ENCODE measurements at places on chromosomes 6 and 20.

- no peak for DNase-seq
These were observed 62.9 kb downstream of the SUN5 start for GRCh38 chr20:32941155-32941885.

DNA sequence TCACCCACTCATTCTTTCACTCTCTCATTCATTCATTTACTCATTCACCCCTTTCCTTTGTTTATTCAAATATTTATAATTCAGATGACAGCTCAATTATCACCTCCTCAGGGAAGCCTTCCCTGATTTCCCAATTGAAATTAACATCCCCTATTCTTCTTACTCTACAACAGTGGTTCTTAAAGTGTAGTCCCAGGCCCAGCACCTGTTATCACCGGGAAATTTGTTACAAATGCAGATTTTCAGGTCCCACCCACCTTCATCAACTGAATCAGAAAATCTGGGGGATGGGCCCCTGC lies 30.3 kb downstream of the KIAA1755 start:
- no peak for DNase-seq

GRCh38 chr6:134413241-134413643 lies 95.3 kb upstream of the SGK1 start:
- DNase-seq: no peak

DNA sequence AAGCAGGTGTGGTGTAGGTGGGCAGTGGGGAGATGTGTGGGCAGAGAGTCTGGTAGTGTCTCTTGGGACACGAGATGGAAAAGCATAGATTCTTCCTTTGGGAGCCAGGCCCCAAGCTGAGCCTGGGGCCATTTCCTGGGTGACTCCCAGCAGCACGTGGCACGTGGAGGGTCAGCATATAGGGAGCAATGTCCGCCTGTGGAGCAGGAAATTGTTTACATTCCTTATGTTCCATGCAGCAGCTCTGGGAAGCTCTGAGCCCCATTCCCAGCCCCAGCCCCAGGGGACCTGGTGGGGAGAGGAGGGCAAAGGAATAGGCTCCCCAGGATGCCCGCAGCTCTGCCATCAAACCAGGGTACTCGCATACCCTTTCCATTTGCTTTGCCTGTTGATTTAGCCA lies 57.6 kb downstream of the DAAM2 start:
- no peak for DNase-seq

DNA sequence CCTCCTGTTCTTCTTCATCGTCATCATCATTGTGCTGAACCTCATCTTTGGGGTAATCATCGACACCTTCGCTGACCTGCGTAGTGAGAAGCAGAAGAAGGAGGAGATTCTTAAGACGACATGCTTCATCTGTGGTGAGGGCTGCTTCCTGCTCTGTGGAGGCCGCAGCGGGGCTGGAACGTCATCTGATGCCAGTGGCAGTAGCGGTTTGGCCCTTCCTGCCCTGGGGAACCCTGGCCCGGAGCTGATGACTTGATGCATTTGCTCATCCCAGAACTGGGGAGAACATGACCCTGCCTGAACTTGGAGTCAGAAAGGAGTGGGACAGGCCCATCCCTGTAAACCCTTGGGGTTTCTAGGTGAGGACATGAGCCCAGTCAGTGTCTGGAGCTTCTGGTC lies 18.7 kb downstream of the UQCC2 start:
- DNase-seq: peak; percentile 48

DNA sequence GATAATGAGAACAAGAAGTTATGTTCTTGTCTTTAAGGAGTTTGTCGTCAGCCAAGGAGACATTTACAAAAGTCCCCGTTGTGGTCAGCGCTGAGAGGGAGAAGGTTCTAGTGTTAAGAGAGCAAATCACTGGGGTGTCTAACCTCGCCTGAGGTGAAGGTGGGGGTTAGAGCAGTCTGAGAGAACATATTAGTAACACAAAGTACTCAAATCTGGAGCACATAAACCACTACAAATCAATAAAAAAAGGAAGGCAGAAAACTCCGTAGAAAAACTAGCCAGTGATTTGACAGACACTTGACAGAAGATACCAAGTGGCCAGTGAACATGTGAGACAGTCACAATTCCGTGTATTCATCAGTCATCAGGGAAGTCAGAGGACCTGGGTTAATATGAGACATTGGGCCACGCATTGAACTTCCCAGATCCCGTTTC lies 45.4 kb downstream of the CDS2 start:
- no peak for DNase-seq

DNA sequence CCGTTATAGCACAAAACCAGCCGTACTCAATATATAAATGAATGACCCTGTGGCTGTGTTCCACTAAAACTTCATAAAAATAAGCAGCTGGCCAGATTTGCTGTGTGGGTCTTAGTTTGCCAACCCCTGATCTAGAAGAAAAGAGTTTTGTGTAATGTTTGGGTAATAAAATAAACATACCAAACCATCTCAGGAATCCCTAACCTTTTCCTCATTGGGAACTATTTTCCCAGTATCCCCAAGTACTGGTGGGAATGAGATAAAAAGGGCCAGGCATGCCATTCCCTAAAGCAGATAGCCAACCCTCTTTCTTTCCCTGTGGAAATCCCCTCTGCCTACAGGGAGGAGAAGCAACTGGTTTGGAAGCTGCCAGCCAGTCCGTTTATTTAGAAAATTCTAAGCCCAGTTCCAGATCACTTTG lies 169.1 kb upstream of the AKAP12 start:
- no peak for DNase-seq

GRCh38 chr6:108650325-108650724 lies 89.6 kb downstream of the FOXO3 start:
- DNase-seq: no peak

DNA sequence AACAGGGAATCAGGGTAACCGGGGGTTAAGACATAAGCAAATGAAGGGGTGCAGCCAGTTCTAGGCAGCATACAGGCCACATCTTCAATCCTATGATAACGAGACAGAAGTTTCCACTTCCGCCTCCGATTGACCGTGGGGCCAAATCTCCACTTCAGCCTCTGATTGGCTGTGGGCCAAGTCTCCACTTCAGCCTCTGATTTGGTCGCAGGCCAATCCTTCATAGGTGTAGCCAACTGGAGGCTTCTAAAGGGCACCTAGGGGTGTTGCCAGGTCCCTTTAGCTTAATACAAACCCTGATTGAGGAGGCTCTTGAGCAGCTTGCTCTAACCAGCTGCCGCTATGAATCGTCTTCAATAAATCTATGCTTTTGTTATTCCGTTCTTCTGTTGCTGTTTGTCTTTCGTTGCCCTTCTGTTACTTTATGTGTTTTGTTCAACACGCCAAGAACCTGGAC lies 2.1 kb upstream of the ERGIC3 start:
- no peak for DNase-seq

DNA sequence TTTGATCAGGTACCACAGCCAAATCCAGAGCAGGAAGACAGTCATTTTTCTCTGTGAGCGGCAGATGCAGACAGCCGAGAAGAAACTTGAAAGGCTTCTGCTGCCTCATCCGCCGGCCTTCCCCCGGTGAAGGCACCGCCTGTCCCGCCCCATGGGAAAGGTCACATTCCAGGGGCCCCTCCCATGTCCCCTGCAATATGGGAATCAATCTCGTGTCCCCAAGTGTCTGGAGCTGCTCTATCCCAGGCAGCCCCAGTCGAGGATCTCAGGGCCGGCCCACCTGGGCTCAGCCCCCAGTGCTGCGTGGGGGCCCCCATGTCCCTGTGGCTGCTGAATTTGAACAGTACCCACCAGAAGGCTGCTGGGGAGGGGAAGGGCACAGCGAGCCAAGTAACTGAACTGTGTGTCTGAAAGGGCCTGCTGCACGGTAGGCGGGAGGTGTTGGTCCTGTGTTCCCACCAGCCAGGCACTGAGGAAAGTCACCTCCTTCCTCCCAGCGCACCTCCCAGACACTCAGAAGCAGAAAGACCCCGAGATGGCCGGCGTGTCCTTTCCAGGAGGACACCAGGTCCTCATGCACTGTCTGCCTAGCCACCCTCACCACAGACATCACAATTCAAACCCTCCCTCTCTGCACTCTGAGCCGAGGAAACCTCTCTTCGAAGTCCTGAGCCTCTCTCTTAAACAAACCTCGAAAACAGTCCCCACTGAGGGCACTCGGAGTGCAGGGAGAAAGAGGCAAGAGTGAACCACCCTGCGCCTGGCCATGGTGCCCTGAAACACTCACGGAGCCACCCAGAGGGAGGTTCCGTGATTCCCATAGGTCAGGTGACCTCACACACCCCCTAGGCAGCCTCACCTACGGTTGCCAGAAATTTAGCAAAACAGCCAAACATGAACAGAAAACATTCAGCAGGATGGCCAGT lies 99.3 kb downstream of the PSMB1 start:
- DNase-seq: no peak

- DNase-seq: no peak
These were observed 33.1 kb downstream of the ATP9A start for GRCh38 chr20:51734876-51735720.

- no peak for DNase-seq
These were observed 55.8 kb upstream of the TFAP2D start for GRCh38 chr6:50657513-50657912.

GRCh38 chr6:128209771-128210170 lies 308.9 kb upstream of the THEMIS start:
- DNase-seq: no peak

DNA sequence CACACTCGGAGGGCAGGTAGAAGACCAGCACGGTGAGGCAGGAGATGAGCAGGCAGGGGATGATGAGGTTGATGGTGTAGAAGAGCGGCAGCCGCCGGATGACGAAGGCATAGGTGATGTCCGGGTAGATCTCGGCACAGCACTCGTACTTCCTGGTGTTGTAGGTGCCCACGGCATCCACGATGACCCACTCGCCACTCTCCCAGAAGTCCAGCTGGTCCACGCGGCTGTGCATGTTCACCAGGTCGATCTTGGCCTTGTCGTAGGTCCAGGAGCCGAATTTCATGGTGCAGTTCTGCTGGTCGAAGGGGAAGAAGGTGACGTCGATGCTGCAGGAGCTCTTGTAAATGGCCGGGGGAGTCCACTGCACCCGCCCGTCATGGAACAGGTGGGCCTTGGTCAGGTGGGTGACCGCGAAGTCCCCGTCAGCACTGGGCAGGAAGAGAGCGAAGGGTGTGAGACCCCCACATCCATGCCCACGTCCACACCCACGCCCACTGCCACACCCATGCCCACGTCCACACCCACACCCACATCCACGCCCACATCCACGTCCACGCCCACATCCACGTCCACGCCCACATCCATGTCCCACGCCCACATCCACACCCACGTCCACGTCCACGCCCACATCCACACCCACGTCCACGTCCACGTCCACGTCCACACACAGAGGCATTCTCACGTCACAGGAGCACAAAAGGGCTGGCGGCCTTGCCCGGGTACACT lies 10.4 kb downstream of the CHRNA4 start:
- DNase-seq: no peak

DNA sequence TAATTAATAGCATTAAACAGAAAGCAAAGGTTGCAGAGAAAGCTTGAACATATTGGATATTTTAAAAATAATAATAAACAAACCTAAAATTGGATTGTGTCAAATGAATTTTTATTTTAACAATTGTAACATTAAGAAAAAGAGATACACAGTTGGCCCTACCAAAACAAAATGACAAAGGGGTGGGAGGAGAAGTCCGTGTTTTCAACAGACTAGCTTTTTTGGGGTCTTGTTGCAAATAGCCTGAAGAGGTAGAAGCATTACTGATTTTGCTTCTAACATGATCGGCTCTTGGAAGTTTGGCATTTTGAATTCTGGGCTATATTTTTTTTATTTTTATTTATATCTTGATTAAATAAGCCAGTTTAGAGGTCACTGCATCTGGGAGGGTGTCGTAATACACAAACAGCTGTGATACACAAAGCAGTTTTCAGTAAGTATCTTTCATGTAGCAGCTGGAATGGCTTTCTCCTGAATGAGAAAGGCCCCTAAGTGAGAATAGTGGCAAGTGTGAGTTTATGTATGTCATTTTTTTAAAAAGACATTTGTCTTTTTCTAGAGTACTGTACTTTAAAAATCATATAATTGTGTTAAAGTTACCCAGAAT lies 85.5 kb upstream of the ZNF217 start:
- DNase-seq: no peak

DNA sequence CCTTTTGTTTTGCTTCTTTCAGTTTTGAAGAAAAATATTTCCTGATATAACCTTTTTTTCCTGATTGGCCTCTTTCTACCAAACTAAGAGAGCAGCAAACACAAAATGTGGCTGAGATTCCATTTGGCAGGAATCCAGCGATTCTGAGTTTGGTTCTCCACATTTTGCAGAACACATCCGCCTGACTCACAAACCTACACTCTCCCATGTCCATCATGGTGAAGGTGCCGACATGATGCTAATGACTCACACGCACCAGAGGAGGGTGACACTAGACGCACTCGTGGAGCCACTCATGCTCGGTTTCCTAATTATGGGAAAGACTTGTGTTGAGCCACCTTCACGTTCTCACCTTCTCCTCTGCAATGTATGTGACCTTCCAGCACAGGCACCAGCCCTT lies 45.9 kb upstream of the DUSP22 start:
- no peak for DNase-seq

- DNase-seq: no peak
These were observed 242.2 kb downstream of the HIVEP2 start for GRCh38 chr6:142702501-142703460.

- no peak for DNase-seq
These were observed 1.9 kb downstream of the SSTR4 start for GRCh38 chr20:23037017-23037481.

DNA sequence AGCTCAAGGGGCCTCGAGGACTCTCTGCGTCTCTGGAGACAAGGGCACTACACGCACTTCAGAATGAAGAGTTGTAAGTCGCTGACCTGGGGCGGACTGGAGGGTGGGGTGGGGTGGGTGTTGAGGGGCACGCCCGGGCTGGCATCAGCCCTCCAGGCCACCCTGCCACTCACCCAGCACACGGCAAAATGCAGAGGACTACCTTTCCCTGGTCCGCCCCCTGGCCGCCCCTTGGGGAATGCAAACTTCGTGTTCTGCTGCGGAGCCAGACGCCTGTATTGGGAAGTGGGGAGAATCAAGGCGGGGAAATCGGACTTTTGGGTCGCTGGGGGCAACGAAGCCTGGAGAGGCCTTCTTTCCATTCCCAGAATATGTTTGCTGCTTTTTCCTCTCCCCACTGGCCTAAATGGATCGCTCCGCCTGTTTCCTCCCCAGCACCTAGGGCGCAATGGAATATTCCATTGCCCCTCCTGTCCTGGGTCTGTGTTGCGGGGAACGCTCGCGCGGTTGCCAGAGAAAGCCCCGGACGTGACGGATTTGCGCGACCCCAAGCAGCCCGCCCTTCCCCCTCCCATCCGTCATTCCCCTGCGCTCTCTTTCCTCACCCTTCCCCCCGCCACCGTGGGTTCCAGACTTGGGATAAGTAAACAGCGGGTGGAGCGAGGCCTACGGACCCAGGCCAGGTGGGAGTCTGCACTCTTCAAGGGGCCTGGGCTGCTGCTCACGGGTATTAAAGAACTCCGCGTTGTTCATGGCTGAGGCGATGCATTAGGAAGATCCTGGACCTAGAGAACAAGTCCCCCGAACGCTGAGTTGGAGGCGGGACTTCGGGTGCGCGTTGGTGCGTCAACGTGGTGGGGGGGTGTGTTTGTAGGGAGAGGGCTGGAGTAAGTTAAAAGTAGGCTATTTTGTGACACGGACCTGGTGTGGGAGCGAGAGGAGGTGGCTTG lies at the start of gene PPT2:
Gene PPT2 (plus strand): TSS at position 578 of the 950 bp plus-strand sequence. CDS start 454 bp downstream, outside the sequence.
- peak; percentile 48 for DNase-seq
